ENCODE measurements at places on chromosomes 1 and 21.

DNA sequence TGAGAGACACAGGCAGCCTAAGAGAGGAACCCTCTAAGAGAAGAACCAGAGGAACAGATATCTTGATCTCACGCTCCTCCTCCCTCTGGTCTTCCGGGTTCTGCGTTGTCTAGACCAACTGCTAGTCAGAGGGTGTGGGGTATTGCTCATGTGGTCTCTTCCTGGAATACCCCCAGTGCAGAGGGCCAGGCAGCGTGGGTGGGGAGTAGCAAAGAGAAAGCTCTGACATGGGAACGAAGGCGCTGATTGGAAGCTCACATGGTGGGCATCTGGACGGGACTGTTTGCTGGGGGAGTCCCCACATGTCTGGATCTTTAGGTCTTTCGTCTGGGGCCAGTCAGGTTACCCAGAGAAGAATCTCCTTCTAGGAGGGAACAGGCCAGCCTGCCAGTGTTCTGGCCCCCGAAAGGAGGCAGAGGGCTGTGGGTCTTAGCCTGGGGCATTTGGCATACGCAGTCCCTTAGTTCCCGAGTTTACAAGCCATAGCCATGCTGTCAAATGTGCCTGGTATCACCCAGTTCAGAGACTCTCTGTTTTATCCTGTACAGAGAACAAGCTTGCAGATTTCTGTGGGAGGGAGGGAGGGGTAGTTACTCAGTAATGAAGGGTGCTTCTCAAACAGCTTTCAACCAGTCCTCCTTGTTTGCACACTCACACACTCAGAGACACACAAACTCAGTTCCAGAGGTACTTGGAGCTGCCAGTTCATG, 18.3 kb upstream of the IL6R start:
- peak; percentile 86 for DNase-seq

DNA sequence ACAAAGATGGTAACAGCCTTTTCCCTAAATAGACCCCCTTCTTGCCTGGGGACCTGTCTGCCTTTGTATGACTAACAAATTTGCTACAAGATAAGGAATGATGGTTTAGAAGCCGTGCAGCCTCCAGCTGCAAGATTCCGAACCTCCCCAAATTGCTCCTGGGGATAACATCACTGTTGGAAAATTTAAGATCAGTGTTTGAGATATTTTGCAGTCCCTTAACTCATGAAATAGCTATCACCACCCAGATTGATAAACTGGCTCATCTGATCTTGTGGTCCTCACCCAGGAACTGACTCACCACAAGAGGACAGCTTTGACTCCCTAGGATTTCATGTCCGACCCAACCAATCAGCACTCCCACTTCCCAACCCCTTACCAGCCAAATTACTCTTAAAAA, 254.7 kb downstream of the USH2A start:
- no peak for DNase-seq

DNA sequence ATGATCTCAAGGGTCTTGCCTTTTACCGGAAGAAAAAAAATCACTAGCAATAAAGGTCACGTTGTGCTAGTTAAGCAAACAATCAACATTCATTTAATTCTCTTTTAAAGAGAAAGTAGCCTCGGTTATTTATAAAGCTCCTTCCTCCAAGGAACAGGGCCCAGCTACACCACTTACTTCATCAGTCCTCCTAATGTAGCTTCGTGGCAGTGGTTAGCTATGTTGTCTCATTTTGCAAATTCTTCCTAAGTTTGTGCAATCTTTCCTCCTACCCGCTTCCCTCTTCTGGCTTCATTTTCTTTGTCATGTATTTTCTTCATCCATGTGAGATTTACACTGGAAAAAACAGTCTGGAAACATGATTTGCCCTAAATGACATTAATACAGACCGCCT, 554.2 kb downstream of the NUF2 start:
- no peak for DNase-seq

DNA sequence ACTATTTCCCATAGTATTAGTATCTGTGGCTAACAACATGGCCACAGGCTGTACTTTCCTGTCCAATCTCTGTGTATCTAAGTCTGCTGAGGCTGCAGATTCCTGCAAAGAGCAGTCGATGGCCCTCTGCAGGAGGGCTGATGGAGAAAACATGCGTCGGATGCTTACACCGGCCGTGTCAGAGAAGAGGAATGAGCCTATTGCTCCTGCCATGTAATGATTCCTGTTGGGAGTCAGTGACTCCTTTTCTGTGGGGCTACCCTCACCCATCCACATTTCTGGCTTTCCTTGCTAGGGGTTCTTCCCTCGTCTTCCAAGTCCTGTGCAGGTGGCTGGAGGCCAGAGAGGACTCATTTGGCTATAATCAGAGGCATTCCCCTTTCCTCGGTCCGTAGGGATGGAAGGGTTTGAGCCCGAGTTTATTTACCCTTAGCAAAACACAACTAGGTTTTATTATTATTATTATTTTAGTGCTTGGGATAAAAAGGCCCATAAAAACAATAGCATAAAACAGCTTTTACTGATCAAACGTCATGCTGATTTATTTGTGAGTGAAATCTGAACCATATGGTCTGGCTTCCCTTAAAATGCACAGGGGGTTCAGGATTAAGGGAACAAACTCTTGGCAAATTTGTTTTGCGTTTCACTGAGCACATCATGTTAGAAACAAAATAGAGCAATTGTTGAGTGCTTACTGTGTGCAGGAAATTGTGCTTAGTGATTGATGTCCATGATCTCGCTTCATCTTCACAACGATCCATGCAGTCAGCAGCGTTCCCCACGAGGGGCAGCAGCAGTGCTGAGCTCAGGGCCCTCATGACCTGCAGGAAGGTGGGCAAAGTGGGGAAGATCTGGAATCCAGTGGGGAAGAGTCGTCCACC, 70.8 kb downstream of the KIF26B start:
- no peak for DNase-seq

GRCh38 chr1:8144323-8144722, 118.2 kb upstream of the ERRFI1 start:
- no peak for DNase-seq

DNA sequence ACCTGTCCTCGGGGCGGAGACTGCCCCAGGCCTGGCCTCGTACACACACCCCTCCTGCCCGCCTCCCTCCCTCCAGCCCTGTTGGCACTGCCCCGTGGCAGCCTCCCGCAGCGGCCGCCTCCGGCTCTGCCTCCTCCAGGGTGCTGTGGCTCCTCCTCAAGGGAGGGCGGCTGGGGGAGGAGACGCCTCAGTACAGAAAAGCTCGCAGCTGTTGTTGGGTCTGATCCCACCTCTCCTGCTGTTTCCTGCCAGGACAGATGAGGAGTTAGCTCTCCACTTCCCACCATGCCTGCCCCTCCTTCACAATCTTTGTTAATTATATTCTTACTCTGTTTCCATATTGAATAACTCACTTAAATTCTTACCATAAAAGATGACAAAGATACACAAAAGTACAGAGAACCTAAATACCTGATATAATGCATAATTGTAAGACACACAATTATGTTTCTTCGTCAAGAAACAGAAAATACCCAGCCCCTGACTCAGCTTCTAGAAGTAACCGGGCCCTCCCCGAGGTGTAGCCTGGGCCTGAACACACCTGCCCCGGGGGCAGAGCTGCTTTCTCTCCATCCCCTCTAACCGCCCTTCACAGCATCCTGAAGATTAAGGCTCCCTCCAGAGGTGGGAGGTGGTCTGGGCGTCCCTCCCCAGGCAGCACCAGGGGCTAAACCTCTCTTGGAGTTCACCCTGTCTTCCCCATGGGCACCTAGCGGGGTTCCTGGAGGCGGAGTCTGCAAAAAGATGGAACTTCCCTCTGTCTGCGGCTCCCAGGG, 30.6 kb upstream of the COL6A1 start:
- DNase-seq = no peak

GRCh38 chr1:167661527-167662426, 31.7 kb downstream of the RCSD1 start:
- no peak for DNase-seq

DNA sequence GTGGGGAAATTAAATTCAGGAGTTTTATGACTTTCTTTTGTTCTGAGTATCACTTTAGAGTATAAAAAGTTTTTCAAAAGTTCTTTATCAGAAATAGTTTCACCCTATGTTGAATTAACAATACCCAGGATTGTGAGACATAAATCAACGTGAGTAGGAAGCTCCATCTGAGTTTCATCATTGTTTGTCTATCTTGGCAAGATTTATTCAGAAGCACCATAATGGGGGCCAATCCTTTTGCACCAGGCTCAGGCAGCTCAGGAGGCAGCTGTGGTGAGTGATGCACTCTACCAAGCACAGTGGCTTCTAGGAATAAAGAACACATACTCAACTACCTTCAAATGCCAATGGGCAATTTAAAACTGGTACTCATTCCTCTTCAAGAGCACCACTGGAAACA, 12.0 kb downstream of the CREG1 start:
- DNase-seq = no peak

GRCh38 chr1:229409616-229410369, 24.1 kb downstream of the ACTA1 start:
- no peak for DNase-seq

DNA sequence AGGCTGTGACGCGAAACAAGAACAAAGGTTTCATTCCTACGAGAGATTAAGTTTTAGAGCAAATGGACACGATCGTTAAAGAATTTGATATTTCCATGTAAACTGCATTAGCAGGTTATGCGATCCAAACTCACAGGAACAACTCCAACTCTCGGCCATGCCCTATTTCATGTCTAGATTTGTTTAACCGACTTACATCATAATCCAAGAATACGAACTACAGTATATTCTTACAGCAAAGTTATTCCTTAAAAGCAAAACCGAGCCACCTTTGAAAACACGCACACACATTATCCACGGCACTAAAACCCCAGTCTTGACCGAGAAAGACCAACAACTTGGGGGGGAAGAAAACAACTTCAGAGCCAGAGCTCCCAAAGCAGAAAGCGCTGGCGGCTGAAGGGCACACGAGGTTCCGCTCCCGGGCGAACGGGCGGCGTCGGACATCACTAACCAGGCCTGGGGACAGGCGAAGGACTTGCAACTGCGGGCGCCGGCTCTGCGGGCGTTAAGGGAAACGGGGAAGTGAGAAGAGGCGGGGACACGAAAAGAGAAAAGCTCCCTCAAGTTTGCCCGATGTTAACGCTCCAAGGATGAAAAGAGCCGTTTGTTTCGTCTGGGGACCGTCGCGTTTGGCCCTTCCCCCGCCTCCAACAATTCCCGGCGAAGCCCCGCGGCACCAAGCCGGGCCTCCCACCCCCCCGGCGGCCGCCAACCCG, 690 bp downstream of the B3GALNT2 start:
- no peak for DNase-seq

DNA sequence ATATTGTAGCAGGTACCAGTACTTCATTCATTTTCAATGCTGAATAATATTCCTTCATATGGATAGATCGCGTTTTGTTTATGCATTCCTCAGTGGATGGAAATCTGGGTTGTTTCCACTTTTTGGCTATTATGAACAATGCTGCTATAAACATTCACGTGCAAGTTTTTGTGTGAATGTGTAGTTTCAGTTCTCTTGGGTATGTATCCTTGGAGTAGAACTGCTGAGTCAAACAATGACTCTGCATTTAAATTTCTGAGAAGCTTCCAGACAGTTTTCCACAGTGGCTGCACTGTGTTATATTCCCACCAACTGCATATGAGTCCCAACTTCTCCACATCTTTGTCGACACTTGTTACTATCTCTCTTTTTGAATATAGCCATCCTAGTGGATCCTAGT, 138.0 kb upstream of the KLHDC7A start:
- DNase-seq = no peak

DNA sequence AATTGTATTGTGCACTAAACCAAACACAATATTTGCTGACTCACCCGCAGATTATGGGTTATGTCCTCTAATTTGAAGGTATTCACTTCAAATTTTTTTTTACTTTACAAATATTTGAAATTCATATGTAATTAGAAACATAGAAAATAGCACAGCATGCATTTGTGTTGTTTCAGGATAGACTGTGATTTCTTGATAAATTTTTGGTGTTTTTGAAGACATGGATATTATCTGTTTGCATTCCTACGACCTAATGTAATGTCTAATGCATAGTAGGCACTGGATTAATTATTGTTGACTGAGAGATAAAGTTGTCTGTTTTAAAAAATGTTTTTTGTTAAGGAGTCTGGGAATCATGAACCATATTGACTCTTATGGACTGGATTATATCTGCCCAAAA, 850.2 kb downstream of the BRINP3 start:
- DNase-seq = no peak

GRCh38 chr1:219444474-219444873, 168.4 kb downstream of the ZC3H11B start:
- DNase-seq = no peak

DNA sequence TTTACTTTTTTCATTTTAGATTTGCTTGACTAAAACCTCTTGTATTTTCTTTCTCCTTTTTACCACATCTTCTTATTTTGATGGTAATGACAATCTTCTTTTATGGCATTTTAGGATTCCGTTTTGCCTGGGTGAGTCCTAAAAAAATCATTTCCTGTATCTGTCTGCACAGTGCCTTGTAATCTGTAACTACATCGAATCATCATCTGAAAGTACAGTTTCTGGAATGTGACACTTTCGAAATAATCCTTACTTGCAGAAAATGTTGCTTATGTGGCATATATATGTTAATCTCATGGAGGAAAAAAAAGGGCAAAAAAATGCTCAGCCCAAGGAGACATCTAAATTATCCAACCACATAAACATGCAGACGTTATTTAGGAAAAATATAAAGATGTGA, 29.0 kb downstream of the GREM2 start:
- DNase-seq = no peak

DNA sequence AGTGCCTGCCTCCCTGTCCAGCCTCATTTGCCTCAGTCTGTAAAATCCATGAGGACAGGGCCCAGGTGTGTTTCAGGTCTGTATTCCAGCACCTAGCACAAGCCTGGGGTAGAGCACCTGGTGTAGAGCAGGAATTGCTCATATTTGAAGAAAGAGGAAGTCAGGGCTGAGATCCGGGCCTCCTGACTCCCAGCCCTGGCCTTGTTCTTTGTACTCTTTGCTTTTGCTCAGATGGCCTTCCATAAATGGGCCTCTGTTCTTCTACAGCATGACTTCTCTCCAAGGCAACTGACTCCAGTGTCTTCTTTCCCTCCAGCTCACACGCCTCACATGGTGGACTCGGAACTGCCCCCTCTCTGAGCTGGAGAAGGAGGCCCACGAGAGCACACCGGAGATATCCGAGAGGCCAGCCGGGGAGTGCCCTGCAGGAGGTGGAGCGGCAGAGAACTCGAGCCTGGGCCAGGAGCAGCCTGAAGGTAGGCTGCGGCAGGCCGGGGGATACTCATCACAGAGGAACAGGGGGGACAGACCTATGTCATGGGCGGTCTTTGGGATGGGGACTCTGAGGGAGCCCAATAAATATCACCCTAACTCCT, 19.7 kb downstream of the SLC5A9 start:
- DNase-seq = no peak

- DNase-seq = peak; percentile 3
Measured at GRCh38 chr1:224245188-224245587, 62.1 kb downstream of the DEGS1 start.

- no peak for DNase-seq
Measured at GRCh38 chr1:220203816-220204215, 68.4 kb downstream of the RAB3GAP2 start.

DNA sequence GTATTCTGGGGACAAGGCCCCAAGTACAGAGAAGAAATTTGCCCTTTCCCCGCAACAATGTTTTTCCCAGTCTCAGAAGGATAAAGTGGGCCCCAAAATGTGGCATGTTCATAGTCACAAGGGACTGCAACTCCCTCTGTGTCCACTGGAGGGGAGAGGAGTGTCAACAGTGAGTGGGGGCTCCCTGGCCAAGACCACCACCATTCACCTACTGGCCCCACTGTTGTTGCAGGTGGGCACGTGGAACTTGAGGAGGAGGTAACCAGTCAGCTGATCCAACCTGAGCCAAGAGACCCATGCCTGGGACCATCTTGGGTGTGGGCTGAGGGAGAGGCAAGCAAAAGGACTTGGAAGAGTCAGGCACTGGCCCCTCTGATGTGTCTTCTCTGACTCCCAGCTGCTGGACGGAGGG, 777 bp downstream of the NUDT17 start:
- DNase-seq = peak; percentile 30

- DNase-seq = no peak
Measured at GRCh38 chr1:162554258-162554657, 7.3 kb upstream of the UAP1 start.

Measured in activated naive CD4-positive, alpha-beta T cell treated with Interleukin-2 at 50 U/mL for 16 hours (primary cell).